ENCODE measurements at places on chromosomes 3 and 15. TPM values are rescaled to one million over a fixed set of nuclear protein-coding genes. Genes with fewer than 3 reads are reported as not detected.

GRCh38 chr3:190855151-190855550 is 7.3 kb downstream of the GMNC start:
- no peak for DNase-seq

PEX11A gene
- 3.9 TPM for total RNA-seq

DNA sequence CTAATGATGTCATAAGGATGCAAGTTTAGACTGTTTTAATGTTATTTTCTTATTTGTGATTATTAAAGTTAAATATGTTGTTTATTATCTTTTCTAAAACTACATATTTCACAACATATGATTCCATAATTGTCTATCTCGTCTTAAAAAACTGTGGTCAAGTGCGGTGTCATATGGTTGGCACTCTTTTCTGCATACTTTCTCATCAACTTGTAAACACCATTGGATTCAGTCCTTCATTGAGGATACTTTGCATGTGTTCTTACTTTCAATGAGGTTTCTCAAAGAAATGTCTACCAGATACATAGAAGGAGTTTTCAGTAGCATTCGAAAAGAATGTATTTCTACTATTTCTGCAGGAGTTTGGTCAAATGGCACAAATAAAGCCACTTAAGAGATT is 22.0 kb upstream of the ALPK3 start:
- DNase-seq, result peak; percentile 47

CISH gene
- 0.86 TPM for total RNA-seq

DNA sequence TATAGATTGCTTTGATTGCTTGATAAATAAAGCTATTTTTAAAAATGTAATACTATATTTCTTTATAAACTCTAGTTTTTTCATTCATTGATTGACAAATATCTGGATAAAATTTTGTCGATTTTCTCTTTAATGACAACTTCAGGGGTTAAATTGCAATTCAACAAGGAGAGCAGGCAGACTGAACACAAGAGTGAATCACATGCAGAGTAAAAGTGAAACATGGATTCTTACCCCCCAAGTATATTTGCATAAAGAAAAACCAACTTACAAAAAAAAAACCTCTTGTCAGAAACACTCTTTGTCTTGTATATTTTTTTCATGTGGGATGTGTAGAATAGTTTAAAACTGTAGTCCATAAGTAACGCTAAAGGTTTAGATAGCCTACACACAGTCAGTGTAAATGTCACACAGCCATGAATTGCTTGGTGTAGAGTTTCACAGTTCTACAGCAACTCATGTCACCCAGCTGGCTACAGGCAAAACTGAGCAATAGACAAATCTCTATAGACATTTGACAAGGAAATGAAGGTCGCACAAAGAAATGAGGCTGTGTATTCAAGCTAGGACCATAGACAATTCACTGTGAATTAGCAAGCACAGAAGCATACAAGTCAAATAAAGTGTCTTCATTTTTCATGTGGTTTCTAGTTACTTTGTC is 141.6 kb downstream of the THRB start:
- no peak for DNase-seq

TAGLN3 gene
- not detected for total RNA-seq

DNA sequence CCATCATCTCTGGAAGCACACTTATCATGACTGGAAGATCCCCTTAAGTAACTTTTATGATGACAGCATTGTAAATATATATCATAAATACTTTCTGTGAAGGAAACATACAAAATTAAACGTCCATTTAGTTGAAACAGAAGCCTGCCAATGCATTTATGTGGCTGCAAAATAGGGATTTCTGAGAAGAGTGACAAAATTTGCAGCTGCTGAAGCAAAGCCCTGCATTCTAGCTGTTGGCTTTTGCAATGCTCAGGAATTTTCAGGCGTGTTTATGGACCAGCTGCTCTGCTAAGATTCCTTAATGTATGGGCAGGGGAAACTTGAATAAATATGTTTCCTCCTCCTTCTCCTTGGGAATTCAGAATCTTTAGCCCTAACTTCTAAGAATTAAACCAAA is 137.3 kb downstream of the CACNA2D3 start:
- no peak for DNase-seq

- DNase-seq, result peak; percentile 92
Observed at GRCh38 chr15:77295446-77295845, 124.5 kb downstream of the PEAK1 start.

GRCh38 chr15:43299884-43300283 is 30.5 kb downstream of the LCMT2 start:
- no peak for DNase-seq

DNA sequence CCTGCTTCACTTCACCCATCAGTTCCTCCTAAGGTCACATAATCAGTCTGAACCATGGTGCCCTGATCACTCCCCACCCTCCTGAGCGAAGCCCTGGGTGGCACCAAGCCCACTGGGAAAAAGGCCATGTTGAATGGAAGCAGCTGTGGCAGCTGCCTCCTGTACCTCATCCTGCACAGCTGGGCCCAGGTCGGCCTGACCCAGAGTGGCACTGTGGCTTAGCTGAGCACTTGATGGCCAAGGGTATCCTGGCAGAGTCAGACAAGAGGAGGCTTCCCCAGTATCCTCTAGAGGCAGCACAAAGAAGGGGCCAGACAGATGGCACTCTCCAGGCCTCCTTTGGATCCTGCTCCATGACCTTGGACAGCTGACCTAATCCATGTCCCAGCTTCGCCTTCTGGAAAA is 68.4 kb downstream of the TLE3 start:
- no peak for DNase-seq

GRCh38 chr3:126558336-126559071 is at the start of gene C3orf22:
TSS of gene C3orf22 (minus strand) at chr3:126558932. CDS start at chr3:126553390, 5,542 bp downstream.
- no peak for DNase-seq

DNA sequence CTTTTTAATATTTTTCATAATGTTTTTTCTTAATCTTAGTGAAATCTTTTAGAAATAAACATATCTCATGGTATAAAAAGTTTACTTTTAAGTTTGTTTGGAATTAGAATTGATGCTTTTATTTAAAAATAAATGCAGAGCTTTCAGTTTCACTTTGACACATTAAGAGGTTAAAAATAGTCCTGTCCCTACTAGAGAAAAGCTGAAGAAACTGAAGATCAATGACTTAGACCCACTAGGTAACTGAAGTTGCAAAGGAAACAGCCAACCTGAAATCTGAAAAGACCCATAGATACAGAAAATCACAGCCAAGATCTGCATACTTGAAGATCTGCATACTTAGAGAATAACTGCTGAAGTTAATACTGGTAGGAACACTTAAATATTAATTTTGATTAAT is 237.6 kb downstream of the RAP2B start:
- DNase-seq, result no peak

TNFAIP8L3 gene
- 0.64 TPM for total RNA-seq

GRCh38 chr3:159059395-159059794 is 257.5 kb downstream of the MFSD1 start:
- DNase-seq, result no peak

DNA sequence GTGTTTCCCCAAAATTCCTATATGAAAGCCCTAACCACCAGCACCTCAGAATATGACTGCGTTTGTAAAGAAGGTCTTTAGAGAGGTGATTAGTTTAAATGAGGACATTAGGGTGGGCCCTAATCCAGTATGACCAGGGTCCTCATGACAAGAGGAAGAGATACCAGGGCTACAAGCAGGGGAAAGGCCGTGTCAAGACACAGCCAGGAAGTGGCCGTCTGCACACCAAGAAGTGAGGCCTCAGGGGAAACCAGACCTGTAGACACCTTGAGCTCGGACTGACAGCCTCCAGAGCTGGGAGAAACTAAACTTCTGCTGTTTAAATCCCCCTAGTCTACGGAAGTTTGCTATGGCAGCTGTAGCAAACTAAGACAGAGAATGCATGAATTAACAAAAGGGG is 14.2 kb downstream of the KIF7 start:
- DNase-seq, result no peak

UQCC5 gene
- 7.7 TPM for total RNA-seq

GRCh38 chr3:193509103-193509965 is 45.4 kb downstream of the ATP13A4 start:
- no peak for DNase-seq

- no peak for DNase-seq
Observed at GRCh38 chr3:66312039-66312438, 91.2 kb downstream of the SLC25A26 start.

DNA sequence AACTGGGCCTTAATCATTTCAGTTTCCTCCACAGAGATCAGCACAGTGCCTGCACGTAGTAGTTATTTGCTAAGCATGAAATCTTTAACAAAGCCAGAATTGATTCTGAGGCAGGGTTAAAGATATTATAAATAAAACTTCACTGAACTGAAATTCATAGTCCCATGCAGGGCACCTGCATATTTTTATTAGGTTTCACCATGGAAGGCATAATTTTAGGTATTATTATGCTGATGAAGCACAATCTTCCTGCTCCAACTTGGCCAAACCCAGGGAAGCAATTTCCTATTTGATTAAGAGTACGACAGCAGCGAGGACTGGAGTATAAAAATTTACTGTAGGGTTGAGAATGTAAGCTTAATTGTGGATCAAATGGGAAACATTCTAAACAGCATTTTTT is 1070.4 kb upstream of the CFAP20DC start:
- DNase-seq, result no peak

DNA sequence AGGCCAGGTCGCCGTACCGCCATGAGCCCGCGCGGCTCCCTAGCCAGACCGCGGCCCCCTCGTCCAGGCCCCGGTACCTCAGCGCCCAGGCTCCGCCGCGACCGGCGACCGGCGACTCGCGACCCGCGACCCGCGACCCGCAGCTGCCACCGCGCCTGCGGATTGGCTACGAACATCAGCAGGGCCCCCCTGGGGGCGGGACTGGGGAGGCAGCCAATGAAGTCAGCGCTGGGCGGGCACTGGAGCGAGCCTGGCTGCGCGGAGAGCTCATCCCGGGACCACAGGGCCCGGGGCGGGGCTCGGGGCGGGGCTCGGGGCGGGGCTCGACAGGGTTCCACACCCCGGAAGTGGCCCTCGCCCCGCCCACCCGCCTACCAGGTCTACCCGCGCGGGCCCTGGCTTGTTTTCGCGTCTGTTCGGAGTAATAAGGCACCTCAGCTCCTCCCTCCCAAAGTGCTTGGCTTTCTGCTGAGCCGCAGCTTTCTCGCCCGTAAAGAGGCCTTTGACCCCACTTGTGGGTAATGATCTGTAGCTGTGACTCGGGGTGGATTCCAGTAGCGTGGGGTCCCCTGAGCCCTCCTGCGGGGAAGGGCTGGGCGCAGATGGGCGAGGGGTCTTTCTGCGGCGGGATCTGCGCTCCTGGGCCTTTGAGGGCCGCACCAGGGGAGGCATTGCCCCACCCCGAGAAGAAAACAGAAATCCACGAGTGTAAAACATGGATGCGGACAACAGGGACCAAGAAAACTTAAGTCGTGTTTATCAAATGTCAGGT is at the start of gene LYSMD4:
Gene LYSMD4 (minus strand): TSS at position 170 of the 772 bp plus-strand sequence. CDS start 1,438 bp downstream, outside the sequence.
- peak; percentile 93 for DNase-seq

- peak; percentile 16 for DNase-seq
Observed at GRCh38 chr3:47000198-47000815, 20.8 kb downstream of the NBEAL2 start.

DNA sequence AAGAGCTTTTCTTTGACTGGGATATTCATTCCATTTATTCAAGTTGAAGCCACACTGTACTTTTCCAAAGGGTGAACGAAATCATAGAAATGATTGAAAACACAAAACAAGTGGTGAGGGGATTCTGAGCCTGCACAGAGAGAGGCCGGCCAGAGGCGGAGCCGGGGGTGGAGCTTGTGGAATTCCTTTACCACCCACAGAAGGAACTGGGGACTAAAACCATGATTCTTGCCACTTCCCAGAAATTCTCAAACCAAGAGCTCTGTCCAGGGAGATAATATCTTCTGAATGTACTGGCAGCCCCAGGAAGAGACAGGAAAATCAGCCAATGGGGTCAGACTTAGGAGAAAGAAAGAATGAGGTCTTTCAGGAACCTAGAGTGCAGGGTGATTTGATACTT is 20.8 kb downstream of the FBN1 start:
- no peak for DNase-seq

GRCh38 chr3:145623349-145623748 is 537.6 kb downstream of the PLOD2 start:
- DNase-seq, result peak; percentile 44

- no peak for DNase-seq
Observed at GRCh38 chr15:88089731-88090130, 166.8 kb downstream of the NTRK3 start.

DNA sequence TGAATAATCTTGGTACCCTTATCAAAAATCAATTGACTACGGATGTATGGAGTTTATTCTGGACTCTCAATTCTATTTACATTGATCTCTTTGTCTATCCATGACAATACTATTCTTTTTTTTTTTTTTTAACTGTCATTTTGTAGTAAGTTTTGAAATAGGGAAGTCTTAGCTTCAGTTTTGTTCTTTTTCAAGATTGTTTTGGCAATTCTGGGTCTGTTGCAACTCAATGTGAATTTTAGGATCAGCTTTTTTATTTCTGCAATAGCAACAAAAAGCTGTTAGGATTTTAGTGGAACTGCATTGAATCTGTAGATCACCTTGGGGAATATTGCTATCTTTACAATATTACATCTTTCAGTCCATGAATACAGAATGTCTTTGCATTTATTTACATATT is 21.4 kb downstream of the BTLA start:
- no peak for DNase-seq

CCDC14 gene
- total RNA-seq, result 69.6 TPM

DLEC1 gene
- not detected for total RNA-seq

BCL2A1 gene
- total RNA-seq, result not detected

HACD2 gene
- total RNA-seq, result 19.3 TPM

DNA sequence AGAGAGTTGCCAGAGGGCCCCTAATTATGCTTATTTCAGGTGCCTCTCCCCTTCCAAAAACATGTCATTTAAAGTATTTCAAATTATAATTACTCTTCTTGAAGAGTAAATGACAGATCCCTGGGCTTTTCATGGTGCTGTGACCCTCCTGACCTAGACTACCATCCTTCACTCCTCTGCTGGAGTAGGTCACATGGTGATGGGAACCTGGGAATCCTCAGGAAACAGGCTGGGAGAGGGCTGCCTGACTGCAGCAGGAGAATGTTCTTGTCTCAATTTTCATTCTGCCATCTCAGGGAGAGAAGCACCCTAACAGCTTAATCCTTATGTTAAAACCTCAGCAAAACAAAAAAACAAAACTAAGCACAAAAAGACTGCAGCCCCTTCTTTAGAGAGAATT is 24.6 kb downstream of the PGBD4 start:
- no peak for DNase-seq

GRCh38 chr3:129623447-129624118 is 17.1 kb upstream of the PLXND1 start:
- peak; percentile 30 for DNase-seq

- DNase-seq, result no peak
Observed at GRCh38 chr15:66017000-66017399, 147.7 kb downstream of the RAB11A start.

HDAC11 gene
- 7.1 TPM for total RNA-seq

- DNase-seq, result peak; percentile 57
Observed at GRCh38 chr3:15206662-15207576, 873 bp downstream of the CAPN7 start.

- DNase-seq, result peak; percentile 59
Observed at GRCh38 chr3:126100634-126101301, 16.8 kb upstream of the SLC41A3 start.

Data from fibroblast of villous mesenchyme (primary cell).